ENCODE measurements at places on chromosomes 1 and 21.

GRCh38 chr1:77899647-77900320, 11.4 kb downstream of the NEXN start:
- DNase-seq = no peak

DNA sequence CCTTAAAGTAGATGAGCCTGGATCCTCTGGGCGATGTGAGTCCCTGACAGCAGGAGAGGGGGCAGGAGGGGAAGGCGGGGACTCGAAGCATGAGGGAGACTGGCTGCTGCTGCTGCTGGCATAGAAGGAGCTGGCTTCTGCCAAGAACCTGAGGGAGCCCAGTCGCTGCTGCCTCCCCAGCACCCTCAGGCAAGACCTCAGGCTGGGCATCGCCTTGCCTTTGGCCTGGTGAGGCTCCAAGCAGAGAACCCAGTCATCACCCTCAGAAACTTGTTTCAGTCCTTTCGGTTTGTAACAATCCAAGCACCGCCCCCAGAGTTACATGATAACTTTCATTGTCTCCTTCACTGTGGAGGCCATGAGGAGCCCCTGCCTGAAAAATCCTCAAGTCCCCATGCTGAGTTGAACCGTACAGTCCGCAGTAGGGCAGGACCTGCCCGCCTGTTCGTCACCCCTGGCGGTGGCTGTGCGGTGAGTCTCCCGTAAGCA, 38.8 kb downstream of the POFUT2 start:
- no peak for DNase-seq

DNA sequence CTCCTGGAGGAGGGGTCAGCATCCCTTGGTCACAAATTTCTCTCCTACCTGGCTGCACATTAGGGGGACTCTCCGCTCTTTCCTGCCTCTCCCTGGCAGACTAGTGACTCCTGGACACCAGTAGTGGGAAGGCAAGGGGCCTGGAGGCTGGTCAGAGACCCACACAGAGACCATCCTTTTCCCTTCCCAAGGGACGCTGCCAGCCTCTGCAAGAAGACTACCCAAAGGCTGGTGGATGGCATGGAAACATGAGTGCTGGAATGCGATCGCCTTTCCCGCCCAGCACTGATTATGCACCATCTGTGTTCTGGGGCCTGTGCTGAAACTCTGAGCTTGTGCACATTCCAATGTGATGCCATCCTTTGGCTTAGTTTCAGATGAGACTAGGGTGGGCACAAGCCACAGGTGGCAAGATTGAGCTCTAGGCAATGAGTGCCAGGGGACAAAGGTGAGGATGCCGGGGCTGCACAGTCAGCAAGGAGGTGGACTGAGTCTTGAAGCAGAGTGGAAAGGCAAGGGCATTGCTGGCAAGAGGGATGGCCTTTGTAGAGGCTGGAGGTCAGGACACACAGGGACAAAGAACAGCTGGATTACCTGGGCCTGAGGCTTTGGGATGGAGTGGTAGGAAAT, 12.6 kb upstream of the EPS8L3 start:
- no peak for DNase-seq

- DNase-seq = no peak
These were observed 673 bp downstream of the PRMT2 start for GRCh38 chr21:46636181-46636512.

DNA sequence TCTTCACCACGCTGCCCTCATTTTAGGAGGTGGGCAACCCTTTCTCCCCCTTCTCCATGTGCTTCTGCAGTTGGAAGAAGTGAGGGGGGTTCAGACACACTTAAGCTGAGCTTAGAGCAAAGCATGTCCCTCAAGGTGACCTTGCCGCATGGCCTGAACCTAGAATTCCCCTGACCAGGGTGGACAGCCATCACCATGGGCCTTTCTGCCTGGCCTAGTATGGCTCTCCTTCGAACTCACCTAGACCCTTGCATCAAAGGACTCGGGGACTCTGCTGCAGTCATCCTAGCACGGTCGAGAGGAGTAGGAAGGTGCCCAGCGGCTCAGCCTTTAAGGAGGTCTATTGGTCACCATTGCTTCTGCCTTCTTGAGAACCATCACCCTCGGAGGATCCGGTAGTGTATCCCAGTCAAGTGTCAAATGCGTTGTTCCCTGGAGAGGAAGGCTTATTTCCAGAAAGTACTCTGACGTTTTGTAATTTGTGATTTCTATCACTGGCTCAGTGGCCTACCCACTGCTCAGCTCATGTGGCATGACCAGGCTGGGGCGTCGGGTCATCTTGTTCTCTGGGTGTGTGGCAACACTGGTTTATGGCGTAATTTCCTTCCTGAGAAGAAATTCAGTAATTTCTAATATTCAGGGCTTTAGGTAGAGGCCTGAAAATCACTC, at the start of gene KCNE1:
KCNE1 (minus strand) TSS at position 424 of the 669 bp plus-strand sequence. CDS start 62,576 bp downstream, outside the sequence.
- DNase-seq = no peak

DNA sequence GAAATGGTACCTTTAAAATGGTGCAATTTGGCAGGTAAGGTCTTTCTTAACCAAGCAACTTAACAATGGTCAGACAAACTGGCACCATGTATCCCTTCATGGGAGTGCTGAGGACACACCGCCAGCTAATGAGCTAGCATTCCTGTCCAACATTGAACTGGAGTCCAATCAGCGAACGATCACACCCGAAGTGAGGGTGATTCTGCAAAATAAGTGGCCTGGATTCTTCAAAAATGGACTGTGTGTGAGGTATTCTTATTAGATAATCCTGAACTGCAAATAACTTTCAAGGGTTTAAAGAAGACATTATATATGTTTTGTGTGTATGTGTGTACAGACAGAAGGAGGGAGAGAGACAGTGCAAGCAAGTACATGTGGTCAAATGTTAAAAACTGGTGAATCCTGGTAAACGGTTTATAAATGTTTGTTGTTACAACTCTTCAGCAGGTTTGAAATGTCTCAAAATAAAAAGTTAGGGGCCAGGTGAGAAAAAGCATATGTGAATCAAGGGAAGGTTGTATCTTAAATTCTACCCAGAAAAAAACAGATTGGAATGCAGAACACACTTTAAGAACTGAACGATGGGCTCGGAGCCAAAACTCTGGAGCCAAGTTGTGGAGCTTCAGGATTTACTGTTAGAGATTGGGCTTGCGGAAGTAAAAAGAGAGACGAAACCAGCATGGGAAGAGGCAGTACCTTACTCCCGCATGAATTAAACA, 20.9 kb downstream of the GADD45A start:
- DNase-seq = no peak

DNA sequence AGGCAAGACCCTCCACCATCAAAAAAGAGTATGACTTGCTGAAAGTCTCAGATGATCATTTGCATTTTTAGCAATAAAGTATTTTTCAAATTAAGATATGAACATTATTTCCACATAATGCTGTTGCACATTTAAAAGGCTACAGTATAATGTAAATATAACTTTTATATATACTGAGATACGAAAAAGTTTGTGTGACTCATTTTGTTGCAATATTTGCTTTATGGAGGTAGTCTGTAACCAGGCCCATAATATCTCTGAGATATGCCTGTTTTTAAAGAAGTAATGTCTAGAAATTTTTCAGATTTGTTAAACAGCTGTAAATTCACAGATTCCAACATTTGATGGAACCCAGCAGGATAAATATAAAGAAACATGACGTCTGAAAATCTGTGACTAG, 86.7 kb downstream of the MAN1A2 start:
- no peak for DNase-seq

DNA sequence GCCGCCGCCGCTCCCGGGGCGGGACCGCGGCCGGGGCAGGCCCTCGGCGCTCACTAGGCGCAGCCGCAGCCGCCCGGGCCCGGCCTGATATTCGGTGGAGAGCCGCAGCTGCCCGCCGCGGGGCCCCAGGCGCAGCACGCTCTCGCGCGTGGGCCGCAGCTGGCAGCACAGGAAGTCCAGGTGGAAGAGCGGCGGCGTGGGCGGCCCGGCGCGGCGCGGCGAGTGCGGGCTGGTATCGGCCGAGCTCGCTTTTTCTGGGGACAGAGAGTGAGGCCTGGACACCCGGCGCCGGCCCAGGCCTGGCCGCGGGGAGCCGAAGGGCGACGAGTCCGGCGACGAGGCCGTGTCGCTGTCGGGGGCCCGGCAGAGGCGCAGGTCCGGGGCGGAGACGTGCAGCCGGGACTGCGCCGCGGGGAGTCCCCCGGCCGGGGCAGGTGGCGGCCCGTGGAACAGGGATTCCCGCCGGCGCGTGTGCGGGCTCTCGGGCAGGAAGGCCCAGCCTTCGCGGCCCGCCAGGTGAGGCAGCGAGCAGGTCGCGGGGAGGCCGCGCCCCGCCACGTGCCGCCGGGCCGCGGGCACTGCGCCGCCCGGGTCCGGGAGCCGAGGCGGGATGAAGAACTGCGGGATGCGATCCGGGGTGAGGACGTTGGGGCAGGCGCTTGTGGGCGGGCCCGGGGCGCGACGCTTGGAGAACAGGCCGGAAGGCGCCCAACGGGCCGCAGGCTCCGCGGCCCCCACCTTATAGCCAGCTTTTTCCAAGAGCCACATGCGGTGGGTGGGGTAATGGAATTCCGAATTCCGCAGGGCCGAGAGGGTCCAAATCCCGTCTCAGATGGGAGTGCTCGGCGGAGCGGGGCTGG, 1.2 kb downstream of the C2CD4D start:
- no peak for DNase-seq

- no peak for DNase-seq
These were observed 786 bp downstream of the RPL5 start for GRCh38 chr1:92832537-92833114.

DNA sequence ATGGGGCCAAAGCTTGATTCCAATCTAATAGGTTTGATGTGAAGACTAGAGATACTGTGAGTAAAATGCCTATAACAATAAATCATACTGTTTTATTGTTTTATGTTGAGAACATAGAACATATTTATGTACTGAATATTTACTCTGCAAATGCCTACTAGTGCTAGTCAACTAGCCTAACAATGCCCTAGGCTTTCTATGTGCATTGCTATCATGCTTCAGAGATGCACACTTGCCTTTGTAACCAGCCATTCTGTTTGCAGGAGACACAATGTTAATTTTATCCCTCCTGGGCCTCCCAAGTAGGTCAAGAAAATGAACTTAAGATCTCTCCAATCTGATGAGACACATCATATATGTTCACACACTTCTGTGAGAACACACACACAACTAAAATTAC, 530.8 kb upstream of the BEND5 start:
- DNase-seq = no peak
